ENCODE measurements at places on chromosomes 6 and 20.
A peak's percentile ranks its signal among the peaks of the same experiment; 100 is the strongest.

DNA sequence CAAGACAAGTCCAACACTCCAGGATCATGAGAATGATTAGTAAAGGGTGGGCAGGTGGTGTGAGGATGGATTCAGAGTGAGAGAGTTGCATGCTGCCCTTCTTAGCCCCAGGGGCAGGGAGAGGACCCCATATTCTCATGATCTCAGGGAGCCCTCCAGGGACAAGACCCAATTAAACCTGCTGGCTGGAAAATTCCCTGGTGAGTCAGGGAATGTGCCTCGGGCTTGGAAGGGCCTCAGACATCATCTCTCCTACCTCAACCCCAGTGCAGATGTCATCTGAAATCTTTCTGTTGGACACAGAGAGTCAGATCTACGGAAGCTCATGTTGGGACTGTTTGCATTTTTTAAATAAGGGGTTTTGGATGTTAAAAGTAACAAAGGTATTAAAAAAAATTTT, 9.2 kb upstream of the SIRPD start:
- no peak for DNase-seq

GRCh38 chr6:36478051-36478526, 35.3 kb downstream of the KCTD20 start:
- no peak for DNase-seq

DNA sequence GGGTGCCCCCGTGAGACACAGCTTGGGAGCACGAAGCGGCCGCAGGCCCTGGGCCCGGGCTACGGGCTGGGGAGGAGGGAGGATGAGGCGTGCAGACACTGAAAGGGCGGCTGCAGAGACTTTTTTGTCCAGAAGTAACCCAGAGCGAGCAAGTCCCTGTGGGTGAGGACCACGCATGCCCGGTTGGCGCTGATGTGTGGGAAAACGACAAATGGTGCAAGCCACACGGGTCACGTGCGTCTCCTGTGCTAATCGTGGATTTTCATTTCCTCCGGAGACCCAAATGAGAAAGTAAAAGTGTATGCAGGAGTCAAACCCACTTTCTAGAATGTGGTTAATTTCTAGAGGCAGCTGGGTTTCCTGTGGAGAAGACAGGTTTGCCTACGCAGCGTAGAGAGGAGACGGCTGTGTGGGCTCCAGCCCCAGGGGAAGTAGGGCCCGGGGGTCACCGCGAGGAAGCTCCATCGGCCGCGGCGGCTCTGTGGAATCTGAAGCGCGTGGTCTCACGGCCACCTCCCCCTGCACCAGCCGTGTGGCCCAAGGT, 19.0 kb downstream of the DLL1 start:
- peak; percentile 66 for DNase-seq

GRCh38 chr6:153125032-153125431, 6.0 kb downstream of the RGS17 start:
- DNase-seq: no peak

Data from T follicular helper cell (primary cell).